Activated T-cell treated with anti-CD3 and anti-CD28 coated beads, Interleukin-2, amount 50 U/mL, for 24 hours (primary cell): ENCODE measurements at places on chromosomes 12 and 14.

DNA sequence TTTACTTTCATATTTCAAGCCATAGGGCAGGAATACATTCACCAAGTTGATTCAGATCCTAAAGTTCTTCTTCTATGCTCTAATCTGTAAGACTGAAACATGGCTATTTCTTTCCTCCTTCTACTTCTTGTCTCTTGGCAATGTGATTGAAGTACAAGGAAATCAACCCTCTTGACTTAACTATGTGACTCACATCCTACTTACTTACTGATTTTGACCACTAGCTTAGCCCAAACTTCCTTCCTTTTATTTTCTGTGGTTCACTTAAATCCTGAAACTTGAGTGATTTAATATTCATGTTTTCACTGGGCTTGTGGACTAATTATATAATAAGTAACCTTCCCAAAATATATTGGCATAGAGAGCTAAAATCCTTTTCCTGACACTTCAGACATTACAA, 111.2 kb upstream of the NOVA1 start:
- no peak for DNase-seq

DNA sequence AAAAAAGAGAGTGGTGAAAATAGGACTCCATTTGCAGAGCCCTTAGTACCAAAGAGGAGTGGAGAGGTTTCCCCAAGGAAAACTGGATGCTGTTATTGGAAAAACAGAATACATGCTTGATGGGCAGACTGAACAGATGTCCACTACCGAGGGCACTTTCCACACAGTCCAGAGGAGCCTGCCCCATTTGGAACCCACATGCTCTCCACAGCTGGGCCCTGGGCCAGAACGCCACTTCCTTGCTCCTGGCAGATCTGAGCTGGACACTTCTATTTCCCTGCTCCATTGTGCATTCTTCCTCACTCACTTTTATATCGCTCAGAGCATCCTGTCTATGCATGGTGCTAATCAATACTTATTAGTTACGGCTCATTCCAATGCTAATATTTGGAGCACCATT, 249.9 kb downstream of the SLC15A4 start:
- no peak for DNase-seq

GRCh38 chr12:50728841-50729240, 35.1 kb upstream of the ATF1 start:
- no peak for DNase-seq

DNA sequence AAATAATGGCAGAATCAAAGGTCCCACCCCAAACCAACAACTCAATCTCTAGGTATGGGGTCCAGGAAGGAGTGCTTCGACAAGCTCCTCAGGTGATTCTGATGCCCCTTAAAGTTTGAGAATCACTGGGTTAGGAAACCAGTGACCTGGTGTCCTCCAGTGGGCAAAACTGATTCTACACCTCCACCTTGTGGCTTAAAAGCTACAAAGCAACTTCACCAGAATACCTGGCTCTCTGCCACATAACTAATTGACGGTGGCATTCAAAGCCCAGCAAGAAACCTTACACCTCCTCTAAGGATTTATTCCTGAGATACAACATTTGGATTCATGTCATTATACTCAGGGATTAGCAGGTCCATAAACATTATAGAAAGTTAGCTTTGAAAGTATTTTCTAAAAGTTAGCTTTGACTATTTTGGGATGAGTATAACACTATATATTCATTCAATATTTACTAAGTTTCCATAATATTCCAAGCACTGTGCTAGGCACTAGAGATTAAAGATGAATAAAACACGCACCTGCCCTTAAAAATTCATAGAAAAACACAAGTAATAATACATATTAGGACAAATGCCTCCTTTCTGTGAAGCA, 45.4 kb downstream of the DCAF5 start:
- DNase-seq: no peak

- no peak for DNase-seq
Measured at GRCh38 chr12:112243255-112244110, 118.1 kb downstream of the TRAFD1 start.

- peak; percentile 84 for DNase-seq
Measured at GRCh38 chr14:22872033-22872832, 693 bp downstream of the LRP10 start.

GRCh38 chr12:117889098-117889497, 79.7 kb downstream of the KSR2 start:
- no peak for DNase-seq

- no peak for DNase-seq
Measured at GRCh38 chr12:78746001-78746400, 118.6 kb upstream of the SYT1 start.

DNA sequence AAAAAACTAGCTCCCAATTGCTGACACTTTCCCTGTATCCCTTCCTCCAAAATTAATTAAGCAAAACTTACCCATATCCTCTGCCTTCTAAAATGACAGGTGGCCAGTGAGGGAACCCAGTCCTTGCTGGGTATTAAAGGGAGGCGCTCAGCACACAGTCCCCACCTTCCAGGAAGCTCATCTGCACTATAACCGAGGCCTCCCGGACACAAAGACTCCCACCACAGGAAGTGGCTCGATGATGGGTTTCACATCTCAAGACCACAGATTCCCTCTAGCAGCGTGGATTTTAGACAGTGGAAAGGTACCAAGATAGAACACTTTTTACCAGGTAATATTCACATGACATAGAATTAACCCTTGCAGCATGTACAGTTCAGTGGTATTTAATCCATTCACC, 126.8 kb upstream of the NCOR2 start:
- no peak for DNase-seq

DNA sequence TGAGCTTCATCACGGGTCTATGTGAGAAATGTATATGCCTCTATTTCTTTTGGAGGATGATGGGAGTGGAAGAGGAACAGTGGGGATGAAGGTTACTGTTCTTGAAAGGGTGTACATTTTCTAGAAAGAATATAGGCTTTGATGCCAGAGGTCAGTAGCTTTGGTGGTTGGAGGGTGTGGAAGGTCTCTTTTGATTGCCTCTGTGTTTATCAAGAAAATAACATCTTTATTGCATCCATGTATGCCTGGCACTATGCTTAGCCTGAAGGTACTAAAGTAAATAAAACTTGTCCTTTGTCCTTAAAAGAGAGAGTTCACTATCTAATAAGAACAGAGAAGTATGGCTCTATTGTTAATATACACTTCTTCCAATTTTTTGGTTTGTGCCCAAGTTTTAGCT, 201.8 kb downstream of the NUBPL start:
- no peak for DNase-seq

GRCh38 chr12:130126023-130126432, 36.2 kb upstream of the FZD10 start:
- no peak for DNase-seq
